Caudate nucleus (tissue), 63 donors: ENCODE measurements at places on chromosomes 16 and 17.

DNA sequence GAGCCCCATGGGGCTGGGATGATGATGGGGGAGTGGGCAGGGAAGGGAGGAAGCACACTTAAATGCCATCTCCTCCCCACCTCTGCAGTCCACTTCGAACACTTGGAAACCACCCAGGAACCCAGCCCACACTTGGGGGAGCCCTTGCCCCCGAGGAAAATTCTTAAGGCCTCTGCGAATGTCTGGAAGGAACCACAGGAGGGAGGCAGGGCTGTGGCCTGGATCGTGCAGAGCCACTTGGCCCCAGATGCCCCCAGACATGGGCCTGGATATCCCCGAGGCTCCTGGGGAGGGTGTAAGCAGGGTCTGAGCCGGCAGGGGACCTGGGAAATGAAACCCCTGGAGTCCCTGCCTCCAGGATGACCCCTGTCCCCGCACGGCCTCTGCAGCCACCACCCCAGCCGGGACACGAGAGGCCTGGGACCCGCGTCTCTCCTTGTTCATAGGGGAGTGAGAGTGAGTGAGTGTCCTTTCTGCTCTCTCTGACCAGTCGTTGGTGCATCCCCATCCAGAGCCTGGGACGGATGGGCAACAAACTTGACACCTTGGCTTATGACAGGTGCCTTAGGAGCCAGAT lies 11.8 kb upstream of the MTSS2 start:
- no peak for DNase-seq

GRCh38 chr17:79090443-79091225 lies 16.0 kb downstream of the ENGASE start:
- DNase-seq = no peak

DNA sequence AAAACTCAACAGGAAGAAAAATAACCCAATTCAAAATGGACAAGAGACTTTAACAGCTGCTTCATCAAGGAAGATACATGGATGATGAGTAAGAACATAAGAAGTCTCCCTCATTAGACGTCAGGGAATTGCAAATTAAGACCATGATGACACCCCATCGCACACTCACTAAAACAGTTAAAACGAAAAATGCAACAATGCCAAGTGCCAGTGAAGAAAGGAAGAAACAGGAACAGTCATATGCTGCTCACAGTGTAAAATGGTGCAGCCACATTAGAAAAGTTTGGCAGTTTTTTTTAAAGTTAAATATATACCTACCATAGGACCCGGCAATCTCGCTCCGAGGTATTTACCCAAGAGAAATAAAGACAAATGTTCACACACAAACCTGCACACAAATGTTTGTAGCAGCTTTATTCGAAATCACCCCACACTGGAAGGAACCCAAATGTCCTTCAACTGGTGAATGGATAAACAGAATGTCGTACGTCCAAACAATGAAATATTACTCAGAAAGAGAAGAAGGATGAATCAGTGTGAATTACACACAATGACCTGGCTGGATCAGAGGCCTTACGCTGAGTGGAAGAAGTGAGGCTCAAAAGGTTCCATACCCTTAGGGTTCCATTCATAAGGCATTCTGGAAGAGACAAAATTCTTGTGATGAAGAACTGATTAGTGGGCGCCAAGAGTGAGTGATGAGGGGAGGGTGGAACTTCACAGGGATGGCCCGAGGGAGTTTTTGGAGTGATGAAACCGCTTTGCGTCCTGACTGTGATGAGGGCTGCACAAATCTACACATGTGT lies 110.3 kb downstream of the C16orf95 start:
- DNase-seq = no peak

GRCh38 chr17:3710951-3711383 lies 12.7 kb upstream of the HASPIN start:
- no peak for DNase-seq

GRCh38 chr17:55444471-55445441 lies 23.1 kb upstream of the MMD start:
- no peak for DNase-seq

- DNase-seq = no peak
Measured at GRCh38 chr16:89368604-89369249, 121.6 kb downstream of the ANKRD11 start.

DNA sequence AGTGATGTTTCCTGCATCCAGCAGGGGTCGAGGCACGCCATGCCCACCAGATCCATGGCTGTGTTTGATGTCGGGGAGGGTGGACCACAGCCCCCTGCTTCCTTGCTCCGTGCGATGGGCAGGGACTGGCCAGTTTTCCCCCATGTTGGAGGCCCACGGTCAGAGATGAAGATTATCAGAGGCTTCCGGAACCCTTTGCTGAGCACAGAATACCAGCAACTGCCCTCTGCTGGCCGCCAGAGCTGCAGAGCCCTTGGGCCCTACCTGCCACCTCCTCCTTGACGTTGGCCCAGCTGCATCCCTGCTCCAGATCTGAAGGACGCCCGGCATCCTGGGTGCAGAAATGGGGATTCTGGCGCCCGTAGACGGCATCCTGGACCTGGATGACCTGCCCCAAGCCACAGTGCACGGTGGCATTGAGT lies 23.7 kb upstream of the BCO1 start:
- DNase-seq = no peak

DNA sequence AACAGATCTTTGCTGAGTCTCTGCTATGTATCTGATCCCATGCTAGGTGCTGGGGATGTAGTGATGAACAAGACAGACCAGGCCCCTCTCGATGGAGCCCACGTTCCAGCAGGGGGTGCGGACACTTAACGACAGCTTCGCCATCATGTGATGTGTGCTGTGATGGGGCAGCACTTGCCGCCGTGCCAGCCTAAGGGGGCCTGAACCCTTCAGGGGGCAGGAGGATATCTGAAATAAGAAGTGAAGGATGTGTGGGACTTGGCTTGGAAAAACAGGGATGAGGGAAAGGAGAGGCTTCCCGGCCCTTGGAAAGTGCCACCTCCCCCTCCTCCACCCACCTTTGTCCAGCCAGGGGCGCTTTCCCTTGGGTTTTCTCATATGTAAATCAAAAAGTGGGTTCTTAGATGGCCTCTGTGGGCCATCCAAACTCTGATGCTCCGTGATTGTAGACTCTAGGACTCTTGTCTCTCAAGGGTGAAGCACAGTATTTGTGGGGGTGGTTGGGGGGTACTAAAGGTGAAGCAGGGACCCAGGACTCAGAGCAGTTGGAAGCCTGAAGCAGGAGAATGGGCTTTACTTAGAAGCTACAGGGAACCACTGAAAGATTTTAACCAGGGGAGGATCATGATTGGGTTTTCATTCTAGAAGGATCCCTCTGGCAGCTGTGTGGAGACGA lies 4.0 kb upstream of the DLX3 start:
- no peak for DNase-seq

GRCh38 chr16:63652091-63652490 lies 1469.8 kb downstream of the CDH11 start:
- DNase-seq = no peak

DNA sequence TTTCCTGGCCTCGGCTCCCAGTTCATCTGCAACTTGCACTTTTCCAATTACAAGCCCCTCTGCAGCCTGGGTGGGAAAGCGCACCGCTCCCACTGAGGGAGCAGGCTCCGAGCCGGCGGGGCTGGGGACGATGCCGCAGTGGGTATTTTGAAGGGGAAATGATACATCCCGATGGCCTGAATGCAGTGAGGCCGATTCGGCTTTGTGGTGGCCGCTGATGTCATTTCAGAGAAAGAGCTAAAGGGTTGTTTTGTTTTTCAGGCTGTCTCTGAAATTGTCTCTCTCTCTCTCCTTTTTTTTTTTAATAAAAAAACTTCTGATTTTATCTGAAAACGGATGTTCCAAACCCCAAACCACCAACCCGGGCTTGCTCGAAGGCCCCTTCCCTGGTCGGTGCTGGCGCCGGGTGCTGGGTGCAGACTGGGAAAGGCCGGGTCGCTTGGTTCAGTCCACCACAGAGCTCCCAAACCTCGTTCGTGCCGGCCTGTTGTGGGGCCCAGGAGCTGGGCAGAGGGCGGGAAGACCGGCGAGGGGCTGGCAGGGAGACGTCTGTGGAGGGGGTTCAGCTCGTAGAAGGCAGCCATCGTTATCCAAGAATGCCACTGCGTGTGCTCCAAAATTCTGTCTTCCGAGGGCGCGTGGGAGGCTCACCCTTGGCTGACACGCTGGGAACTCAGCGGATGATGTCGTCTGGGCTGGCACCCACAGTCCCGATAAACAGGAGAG lies 102.8 kb downstream of the FOXL1 start:
- peak; percentile 17 for DNase-seq

- DNase-seq = no peak
Measured at GRCh38 chr17:21090902-21091618, 35.7 kb upstream of the DHRS7B start.

GRCh38 chr17:14733376-14733775 lies 432.5 kb downstream of the HS3ST3B1 start:
- DNase-seq = no peak

- no peak for DNase-seq
Measured at GRCh38 chr17:50905460-50905803, 39.3 kb upstream of the TOB1 start.

DNA sequence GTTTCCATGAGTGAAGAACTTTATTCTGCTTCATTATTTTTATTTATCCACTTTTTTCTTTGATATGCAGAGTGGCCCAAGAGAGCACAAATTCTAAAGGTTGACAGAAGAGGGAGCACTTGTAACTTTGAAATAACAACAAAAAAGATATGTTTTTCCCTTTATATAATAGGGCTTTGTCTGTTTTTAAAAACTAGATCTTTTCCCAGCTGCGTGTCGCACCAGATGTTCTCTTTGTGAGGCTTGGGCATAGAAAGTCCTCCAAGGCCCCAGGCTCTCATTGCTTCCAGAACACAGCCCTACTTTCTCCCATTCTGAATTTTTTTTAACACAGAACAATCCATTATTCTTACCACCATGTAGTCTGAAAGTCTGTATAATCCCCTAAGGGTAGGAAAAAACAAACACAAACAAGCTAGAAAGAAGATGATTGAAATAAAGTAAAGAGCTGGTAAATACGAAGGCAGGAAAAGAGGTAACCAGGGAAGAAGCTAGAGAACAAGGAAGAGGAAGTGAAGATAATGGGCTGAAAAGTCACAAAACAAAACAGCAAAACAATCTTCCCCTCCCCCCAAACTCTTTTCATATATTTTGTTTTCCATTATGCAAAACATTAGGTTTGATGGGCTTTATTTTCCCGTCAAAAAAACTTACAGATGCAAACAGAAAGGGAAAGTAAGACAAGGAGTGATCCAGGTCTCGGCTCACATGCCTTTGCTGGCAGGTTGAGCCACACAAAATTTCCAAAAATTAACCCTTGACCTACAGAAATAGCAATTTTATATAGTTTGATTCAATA lies 160.4 kb downstream of the ABCA8 start:
- DNase-seq = no peak

GRCh38 chr17:17526369-17526768 lies 30.2 kb upstream of the RASD1 start:
- DNase-seq = no peak

DNA sequence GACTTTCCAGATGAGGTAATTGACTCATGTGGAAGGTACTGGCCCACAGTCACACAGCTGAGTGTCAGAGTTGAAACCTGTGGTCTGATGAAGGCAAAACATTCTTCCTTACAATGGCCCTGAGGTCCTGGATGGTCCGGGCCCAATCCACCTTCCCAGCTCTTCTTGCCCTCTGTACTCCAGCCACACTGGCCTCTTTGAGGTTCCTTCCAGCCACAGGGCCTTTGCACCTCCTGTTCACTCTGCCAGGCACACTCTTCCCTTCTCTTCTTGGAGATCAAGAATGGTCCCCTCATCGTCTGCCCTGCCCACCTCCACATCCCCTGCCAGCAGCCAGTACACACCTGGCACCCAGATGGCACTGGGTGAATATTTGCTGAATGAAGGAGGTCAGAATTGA lies 6.5 kb upstream of the PEMT start:
- no peak for DNase-seq

DNA sequence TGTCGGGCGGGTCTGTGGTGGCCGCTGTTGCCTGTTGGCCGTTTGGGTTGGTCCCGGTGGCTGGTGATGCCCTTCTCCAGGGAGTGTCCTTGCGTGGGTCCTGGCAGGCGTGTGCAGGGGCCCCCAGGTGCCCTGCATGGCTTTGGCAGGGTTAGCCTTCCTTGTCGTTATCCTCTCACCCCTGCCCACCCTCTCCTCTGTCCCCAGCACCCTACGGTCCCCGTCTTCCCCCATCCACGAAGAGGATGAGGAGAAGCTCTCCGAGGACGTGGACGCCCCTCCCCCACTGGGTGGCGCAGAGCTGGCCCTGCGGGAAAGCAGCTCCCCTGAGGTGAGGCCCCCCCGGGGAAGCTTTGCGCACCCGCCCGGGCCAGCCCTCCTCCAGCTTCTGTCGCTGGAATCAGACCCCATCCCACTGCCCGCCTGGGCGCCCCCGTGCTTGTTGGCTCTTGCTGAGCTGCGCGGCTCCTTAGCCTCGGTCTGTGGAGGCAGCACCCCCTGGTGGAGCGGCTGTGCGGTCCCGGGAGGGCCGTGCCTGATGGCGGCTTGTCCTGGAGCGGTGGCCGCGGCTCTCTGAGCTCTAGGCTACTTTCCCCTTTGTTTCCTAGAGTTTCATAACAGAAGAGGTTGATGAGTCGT lies 10.6 kb upstream of the NUDT16L1 start:
- peak; percentile 12 for DNase-seq
